ENCODE measurements at places on chromosomes 6 and 20.

GRCh38 chr6:130674604-130675003, 152.6 kb upstream of the SMLR1 start:
- DNase-seq: no peak

DNA sequence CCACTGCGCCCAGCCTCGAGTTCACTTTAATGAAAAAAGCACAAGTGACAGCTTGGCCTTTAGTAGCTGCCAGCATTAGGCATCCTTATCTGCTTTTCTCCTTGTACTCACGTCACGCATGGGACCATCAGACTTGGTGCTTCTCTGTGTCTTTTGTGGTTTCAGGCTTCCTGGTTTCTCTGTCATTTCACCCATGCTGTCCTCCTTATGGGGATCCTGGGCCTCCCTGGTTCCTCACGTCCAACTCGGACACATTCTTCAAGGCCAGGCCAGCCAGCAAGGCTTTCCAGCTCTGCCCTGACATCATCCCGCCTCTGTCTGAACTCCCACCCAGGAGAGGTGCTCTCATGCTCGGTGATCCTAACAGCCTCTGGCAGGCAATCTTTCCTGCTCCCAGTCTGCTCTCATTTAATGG, 83.2 kb downstream of the TIAM2 start:
- no peak for DNase-seq

- DNase-seq: no peak
Measured at GRCh38 chr6:142918339-142919042, 26.5 kb downstream of the HIVEP2 start.

- peak; percentile 67 for DNase-seq
Measured at GRCh38 chr6:156167016-156167624, 610.1 kb upstream of the ARID1B start.

GRCh38 chr6:157107915-157108651, 215.2 kb downstream of the TMEM242 start:
- no peak for DNase-seq

- DNase-seq: no peak
Measured at GRCh38 chr6:128379577-128379976, 140.8 kb downstream of the PTPRK start.

GRCh38 chr20:58054780-58055373, 173.6 kb downstream of the ANKRD60 start:
- DNase-seq: peak; percentile 88

- no peak for DNase-seq
Measured at GRCh38 chr6:27978705-27979104, 21.7 kb downstream of the OR2B6 start.

DNA sequence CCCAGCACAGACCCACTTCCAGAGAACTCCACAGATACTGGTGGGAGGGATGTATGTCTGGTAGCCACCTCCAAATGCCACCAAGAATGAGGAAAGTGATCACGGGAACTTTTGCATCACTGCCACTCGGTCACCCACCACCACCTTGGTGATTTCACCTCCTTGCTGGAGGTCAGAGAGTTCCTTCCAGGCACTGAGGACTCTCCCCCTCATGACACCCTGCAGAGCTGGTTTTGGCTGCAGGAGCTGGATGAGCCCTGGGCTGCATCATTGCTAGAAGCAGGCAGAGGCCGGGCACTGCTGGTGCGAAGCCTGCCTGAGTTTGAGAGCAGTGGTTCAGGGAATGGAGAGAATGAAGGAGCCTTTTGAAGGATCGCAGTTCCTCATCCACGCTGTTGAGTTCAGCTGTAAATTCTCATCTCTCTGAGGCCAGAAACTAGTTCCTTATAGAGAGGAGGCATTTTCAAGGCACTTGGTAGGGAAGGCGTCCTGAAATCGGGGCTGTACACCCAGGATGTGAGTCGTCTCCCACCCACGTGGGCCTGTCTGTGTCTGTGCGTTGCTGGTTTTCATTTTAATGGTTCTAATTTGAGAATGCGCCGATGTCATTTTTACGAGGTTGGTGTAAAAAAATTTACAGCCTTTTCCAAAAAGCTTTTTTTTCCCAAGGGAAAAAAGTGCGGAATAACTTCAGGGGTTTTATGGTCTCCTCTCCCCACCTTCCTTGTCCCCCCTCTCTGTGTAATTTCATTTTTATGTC, 25.0 kb downstream of the FOXP4 start:
- DNase-seq: no peak

DNA sequence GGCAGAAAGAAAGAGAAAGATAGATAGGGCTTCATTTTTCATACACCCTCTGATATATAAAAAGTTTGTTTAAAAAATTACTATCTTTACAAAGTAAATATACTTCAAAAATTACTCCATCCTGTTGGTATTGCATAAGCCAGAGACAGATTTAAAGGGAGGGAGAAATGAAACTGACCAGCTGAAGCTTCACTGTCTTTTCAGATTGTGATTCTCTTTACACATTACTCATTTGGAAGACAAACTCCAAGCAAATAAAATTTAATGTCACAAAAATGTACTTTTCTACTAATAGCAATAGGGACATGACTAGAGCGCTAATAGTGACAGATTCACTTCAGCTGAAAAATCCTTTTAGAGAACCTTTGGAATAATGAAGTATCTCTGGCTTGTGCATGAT, 38.6 kb upstream of the MARCKS start:
- no peak for DNase-seq

DNA sequence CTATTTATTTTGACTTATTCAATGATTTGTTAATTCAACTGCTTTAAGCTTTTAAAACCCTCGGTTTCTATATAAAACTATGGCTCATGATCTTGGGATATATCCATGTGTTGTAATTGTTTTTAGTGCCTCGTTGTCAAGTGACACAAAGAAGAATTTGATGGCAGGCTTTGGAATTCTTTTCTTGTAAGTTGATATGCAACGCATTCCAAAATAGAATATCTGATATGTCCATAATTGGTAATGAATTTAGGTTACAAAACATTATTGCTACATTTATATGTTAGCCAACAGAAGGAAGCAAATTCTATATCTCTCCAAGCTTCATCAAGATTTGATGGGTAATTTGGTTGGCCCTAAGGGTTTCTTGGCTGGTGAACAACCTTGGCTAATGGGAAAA, 220.4 kb upstream of the RIMS1 start:
- no peak for DNase-seq

DNA sequence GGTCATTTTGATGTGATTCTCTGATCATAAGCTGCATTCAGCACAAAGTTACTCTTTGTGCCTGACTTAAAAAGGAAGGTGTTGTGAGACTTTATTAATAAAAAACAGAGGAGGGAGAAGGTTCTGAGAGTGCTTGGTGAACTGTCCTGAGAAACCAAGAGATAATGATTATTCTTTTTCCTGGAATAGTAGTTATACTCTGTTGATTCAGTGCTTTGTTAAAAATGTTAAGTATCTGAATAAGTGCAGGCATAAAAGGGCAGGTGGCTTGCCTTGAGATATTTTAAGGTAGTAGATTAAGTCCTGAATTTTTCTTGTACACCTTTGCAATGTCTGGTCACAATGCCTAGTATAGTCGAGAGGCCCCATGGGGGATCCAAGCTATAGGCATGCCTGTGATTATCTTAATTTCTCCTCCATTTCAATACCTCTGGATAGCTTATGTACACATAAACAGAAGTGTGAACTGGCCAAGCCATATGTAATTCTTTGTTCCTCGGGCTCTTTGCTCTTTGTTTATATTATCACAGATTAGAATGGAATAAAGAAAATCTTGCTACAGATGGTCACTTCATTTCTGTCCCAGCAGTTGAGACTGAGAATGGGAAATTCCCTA, 50.0 kb downstream of the SOBP start:
- no peak for DNase-seq

GRCh38 chr6:111872401-111873177, 663 bp downstream of the FYN start:
- DNase-seq: no peak

GRCh38 chr6:36599791-36600209, 5.6 kb downstream of the SRSF3 start:
- no peak for DNase-seq

DNA sequence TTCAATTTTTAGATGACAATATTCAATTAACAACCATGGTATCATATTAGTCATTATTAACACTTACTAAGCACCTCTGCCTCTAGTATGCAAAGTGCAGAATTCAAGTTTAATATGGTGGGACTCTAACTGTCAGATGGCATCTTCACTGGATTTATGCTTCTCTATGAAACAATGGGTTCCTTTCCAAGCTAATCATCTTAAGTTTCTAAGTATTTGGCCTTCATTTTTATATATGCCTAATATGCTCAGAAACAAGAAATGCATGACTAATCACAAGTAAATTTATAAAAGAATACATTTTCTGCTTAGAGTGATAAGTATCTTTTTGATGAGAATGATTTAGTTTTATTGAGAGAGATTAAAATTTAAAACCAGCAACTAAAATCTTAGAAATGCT, 144.7 kb downstream of the HIVEP2 start:
- no peak for DNase-seq

DNA sequence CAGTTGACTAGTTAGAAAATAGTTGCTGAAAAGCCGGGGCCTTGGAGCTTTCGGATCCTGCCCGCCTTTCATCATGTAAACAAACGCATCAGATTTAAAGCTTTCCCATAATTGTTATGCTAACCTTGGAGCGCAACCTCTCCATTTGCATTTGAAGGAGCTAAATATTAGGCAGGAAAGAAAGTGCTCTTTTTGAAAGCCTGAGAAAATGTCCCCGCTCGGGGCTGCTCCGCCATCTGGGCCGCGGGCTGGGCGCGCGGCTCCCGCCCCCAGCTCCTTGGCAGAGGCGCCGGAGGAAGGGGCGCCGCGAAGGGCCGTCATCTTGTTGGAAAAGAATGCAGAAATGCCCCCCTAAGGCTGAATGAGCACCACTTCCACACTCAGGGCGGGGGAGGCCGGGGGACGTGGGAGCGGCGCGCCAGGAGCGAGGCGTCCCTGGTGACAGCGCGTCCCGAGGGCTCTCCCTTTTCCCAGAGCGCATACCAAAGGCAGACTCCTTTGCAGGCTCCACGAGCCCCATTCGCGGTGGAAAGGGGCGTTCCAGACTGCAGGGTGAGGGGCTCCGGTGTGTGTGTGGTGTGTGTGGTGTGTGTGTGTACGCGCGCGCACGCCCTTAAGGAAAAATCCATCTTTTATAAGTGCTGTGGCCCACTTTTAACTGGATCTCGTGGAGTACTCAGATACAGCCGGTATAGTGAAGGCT, 145.6 kb upstream of the ID4 start:
- DNase-seq: peak; percentile 26

- no peak for DNase-seq
Measured at GRCh38 chr20:40959325-40960092, 69.1 kb upstream of the TOP1 start.

DNA sequence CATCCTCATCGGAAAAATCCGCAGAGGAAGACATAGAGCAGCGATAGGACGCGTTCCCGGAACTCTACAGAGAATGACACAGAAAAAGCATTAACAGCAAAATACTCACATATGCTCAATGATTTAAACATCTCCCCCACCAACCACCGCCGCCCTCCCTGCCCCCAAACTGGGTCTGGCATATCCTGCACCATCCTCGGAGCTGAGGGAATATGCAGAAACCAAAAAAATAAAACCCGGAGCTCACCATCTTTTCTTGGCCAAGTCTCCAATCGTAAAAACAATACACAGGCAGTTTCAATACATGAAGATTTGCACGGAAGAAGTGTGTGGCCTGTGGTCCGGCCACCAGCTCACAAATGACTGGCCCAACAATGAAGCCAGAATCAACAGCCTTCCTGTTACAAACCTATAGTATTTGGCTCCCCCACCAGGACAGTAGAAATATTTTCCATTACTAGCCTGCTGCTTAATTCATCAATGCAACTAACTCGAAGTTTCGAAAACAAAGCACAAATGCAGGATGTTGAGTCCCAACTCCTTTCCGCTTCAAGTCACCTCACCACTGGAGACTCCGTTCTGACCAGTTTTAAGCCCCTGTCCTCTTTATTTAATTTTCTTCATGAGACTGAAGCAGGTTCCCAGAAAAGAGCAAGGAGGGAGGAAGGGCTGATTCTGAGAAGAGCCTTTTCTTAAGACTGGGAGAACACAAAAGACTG, 103.2 kb upstream of the BEND6 start:
- peak; percentile 79 for DNase-seq

DNA sequence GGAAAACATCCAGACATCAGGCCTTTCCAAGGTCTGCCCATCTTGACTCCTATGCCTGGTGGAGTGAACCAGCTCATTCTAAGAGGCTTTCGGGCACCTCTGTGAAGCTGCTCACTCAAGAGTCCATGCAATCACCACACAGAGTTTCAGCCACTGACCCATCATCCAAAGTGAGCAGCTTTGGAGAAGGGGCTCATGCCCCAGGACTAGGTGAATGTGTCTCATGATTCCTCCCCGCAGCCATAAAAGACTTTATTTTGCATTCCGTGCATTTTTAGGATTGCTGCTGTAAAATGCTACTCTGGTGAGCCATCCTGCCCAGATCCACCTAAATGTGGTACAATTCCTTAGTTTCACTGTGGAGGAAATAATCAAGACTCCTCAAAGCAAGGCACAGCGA, 44.5 kb upstream of the EZR start:
- no peak for DNase-seq

- DNase-seq: no peak
Measured at GRCh38 chr20:63042448-63043071, 35.8 kb upstream of the BHLHE23 start.

DNA sequence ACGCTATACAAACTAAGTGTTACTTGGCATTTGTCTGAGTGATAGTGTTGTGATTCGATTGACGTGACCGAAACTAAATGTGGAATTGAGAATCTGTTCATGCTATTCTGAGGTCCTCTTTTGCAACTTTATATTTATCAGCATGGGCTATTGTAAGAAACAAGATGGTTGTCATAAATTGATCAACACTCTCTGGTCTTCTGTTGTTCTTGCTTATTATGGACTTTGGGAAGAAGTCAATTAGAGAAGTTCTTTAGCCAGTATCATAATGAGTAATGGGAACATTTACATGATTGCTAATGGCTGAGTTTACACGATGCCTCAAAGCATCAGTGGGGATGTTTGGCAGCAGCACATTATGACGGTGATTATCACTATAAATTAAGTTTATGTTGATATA, 195.0 kb downstream of the CD83 start:
- DNase-seq: no peak

GRCh38 chr20:37798312-37798711, 104.5 kb downstream of the CTNNBL1 start:
- no peak for DNase-seq

DNA sequence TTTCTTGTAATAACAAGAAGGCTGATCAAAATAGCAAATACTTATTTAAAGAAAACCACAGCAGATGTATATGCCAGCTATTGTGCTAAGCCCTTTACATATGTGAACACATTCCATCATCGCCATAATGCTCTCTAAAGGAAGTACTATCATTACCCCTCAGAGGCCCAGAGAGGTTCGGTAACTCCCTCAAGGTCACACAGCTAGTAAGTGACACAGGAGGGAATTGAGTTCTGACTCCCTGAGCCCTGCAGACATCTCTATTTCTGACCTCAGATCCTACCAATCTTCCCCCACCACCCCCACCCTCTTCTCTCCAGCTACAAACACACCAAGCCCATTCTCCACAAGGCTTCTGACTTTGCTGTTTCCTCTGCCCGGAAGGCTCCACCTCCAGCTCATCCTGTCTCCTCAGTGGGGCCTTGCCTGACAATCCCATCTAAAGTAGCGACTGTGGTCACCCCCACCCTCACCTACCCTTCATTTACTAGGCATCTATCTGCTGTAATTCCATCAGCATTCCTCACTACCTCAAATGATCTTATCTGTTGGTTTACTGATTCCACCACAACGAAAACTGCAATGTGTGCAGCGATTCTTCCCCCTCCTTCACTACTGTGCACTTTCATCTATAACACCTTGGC, 234.5 kb downstream of the LRFN2 start:
- no peak for DNase-seq
